Esophagus mucosa (tissue), 1 donor: ENCODE measurements at places on chromosomes 7 and 10.

GRCh38 chr7:37198906-37199485 lies 249.7 kb downstream of the ELMO1 start:
- ATAC-seq, result peak; percentile 74

- ATAC-seq, result no peak
These were observed 311.2 kb upstream of the GNAI1 start for GRCh38 chr7:79823246-79823951.

- ATAC-seq, result peak; percentile 73
These were observed 14.4 kb upstream of the AHCYL2 start for GRCh38 chr7:129210256-129210988.

- ATAC-seq, result no peak
These were observed 14.1 kb downstream of the USP54 start for GRCh38 chr10:73576890-73577591.

- no peak for ATAC-seq
These were observed 27.3 kb downstream of the SLC35B4 start for GRCh38 chr7:134289423-134289822.

DNA sequence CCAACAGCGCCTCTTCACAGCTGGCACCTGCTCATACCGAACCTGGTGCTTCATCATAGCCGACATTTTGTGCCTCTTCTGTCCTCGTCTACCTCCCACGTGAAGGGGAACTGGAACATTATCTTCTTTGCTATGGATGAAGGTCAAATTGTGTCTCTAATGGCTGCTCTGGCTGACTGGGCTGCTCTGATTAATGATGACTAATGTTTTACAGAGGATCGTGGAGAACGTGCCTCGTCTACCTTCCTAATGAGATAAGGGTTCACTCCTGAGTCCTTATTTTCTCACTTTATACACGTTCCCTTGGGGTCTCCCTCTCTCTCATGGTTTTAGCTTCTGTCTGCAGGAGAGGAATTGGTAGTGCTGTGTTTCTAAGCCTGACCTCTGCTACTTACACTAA lies 420.3 kb downstream of the PHTF2 start:
- ATAC-seq, result no peak

DNA sequence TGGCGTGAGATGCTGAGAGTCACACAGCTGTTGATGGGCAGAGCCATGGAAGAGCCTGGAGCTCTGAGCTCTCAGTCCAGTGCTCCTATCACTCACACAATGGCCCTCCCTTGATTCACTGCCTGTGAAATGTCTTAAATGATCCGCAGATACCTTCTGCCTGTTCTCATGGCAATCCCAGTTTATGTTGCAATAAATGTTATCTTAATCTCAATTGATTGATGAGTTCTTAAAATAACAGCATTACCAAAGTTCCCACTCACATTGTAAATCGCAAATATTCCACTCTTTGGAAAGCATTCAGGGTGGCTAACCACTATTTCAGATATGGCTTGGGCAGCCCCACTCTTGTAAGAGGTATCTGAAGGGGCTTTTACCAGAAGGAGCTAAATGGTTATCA lies 865.5 kb downstream of the LRMDA start:
- no peak for ATAC-seq

DNA sequence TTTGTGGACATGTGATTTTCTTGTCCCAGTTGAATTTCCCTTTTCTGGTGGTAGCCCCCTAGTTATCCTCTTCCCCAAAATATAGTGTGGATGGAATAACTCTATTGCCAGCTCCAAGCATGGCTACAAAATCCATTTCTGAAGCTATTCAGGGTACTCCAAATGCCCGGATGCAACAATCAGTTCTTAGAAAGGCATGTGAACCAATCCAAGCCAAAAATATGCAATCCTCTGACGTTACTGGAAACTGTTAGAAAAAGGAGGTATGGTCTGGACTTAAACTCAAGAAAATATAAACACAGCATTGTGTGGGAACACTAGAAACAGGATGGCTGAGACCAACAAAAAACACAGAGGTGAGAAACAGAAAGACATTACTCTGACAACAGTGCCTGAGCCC lies 347.0 kb downstream of the GPAM start:
- no peak for ATAC-seq

GRCh38 chr7:132322970-132323369 lies 253.3 kb downstream of the PLXNA4 start:
- ATAC-seq, result no peak

DNA sequence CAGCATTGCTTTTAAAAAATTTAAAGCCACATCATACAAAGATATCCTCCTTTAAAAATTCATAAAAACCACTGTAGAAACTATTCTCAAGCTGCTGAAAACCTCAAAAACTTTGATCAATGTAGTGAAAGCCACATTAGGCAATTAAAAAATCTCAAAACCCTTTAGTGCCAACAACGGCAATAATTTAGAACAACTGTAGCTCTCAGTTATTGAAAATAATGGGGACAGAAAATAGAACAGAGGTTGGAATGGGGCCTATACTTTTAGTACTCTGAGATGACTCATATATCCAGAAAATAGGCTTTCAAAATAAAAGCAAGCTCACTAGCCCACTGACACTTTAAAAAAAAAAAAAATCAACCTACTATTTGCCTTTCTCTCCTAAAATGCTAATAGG lies 87.5 kb downstream of the GSAP start:
- ATAC-seq, result no peak

- no peak for ATAC-seq
These were observed 103.0 kb downstream of the COL26A1 start for GRCh38 chr7:101465576-101466196.

- ATAC-seq, result no peak
These were observed 7.8 kb upstream of the ATOH7 start for GRCh38 chr10:68239596-68240150.

- ATAC-seq, result no peak
These were observed 27.5 kb upstream of the CCNY start for GRCh38 chr10:35308809-35309208.

- no peak for ATAC-seq
These were observed 4.2 kb downstream of the AHR start for GRCh38 chr7:17302575-17303142.

DNA sequence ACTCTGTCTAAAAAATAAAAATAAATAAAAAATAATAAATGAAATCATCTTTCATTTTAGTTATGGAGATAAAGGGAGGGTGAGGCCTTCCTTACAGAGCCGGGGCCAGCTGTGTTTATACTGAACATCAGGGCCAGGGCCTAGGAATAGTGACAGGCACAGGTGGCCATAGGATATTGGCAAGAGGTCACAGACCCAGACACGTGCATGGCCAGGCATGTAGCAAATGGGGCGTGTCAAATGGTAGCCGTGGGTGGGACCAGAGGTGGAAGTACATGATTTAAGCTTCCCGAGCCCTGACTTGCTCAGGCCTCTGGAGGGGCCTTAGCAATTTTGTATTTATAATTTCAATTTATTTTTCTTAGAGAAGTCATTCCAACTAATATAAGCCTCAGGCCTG lies 353.0 kb downstream of the ANKRD30A start:
- no peak for ATAC-seq

DNA sequence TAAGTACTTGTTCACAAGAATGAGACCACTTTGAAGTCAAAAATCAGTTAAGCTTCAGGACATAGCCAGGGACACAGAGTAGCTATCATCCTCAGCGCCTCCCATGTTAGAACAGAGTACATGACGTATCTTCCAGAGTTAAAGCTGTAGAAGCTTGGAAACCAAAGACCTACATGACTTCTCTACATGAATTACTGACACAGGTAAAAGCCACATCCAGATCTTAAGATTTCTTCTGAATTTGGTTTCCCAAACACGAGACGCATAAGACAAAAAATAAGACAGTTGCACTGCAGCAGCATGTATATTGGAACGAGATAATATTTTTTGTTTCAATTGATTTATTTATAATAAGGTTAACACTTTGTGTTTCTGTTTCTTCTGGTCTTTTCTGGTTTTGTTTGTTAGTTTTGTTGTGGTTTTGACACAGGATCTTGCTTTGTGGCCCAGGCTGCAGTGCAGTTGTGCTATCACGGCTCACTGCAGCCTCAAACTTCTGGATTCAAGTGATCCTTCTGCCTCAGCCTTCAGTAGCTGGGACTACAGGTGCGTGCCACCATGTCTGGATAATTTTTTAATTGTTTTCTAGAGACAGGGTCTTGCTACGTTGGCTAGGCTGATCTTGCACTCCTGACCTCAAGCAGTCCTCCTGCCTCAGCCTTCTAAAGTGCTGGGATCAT lies 10.2 kb upstream of the EPC1 start:
- no peak for ATAC-seq

GRCh38 chr7:28904578-28905048 lies 53.5 kb downstream of the TRIL start:
- ATAC-seq, result no peak

DNA sequence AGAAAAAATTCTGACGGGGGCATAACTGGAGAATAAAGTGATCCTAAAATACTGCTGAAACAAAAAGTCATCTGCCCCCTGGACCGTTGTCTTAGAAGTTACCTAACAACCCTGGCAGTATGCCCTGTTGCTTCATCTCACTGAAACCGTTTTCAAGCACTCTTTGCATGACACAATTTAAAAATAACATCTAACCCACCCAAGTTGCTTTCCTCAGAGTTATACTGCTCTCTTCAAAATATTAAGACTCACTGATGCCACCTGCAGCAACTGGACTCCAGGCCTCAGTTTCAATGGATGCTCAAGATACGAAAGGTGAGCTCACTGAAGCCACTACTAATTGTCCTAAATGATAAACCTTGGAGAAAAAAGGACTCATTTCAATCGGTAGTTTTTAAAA lies 57.4 kb downstream of the CDK6 start:
- ATAC-seq, result no peak

DNA sequence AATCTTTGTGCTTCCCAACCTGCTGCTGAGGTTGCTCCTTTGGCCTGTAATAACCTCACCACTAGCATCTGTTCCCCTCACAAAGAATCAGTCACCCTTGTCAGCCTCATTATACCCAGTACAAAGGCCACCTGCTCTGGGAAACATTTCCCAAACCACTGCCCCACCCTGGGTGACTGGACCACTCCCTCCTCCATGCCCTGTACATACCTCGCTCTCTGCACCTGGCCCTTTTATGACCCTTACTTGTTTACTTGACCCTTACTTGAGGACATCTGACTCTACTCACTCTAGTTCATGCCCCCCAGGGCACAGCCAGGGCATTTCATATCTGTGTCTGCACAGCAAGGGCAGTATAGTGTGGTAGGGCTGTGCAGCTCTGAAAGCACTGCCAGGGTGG lies 21.4 kb upstream of the AOC1 start:
- peak; percentile 48 for ATAC-seq

- ATAC-seq, result no peak
These were observed 109.2 kb downstream of the PDGFA start for GRCh38 chr7:410395-410910.

GRCh38 chr7:118041251-118041878 lies 142.6 kb upstream of the LSM8 start:
- no peak for ATAC-seq

GRCh38 chr7:28856656-28857055 lies 101.5 kb downstream of the TRIL start:
- no peak for ATAC-seq
